ENCODE measurements at places on chromosomes 7 and 10. TPM values are rescaled to one million over a fixed set of nuclear protein-coding genes. Genes with fewer than 3 reads are reported as not detected.

The MNX1 gene
- total RNA-seq = 5.3 TPM

The SCART1 gene
- total RNA-seq = 0.26 TPM

The MALRD1 gene
- total RNA-seq = not detected

The ADARB2 gene
- not detected for total RNA-seq

The CRYGN gene
- total RNA-seq = not detected

The ADCYAP1R1 gene
- 0.05 TPM for total RNA-seq

The RALA gene
- total RNA-seq = 41.6 TPM

The FASTK gene
- 84.2 TPM for total RNA-seq

The ENKUR gene
- 0.27 TPM for total RNA-seq

The AASS gene
- total RNA-seq = not detected

The NEBL gene
- total RNA-seq = 3.9 TPM

The HOXA1 gene
- total RNA-seq = 4.0 TPM

The UCMA gene
- not detected for total RNA-seq

The INTS1 gene
- 50.1 TPM for total RNA-seq

The NAT16 gene
- 0.17 TPM for total RNA-seq

The ANKRD2 gene
- 2.5 TPM for total RNA-seq

The ZNF467 gene
- 1.1 TPM for total RNA-seq

The LFNG gene
- 13.6 TPM for total RNA-seq

The GIMAP1 gene
- not detected for total RNA-seq

The OR13A1 gene
- total RNA-seq = not detected

The CYP26C1 gene
- not detected for total RNA-seq

The TDRD1 gene
- not detected for total RNA-seq

The PNLIPRP3 gene
- not detected for total RNA-seq

The CTAGE8 gene
- 0.08 TPM for total RNA-seq

The HECW1 gene
- total RNA-seq = 12.0 TPM

The CYP2C19 gene
- total RNA-seq = 0.02 TPM

The OPN4 gene
- not detected for total RNA-seq

The NPY4R gene
- 47.6 TPM for total RNA-seq

The LRGUK gene
- total RNA-seq = 0.30 TPM

The NUTM2A gene
- not detected for total RNA-seq

The PANK1 gene
- total RNA-seq = 5.4 TPM

Measured in A549 treated with CpdA at 1 μM for 4 hours (cell line).